ENCODE measurements at places on chromosomes 16 and 17.
A peak's percentile ranks its signal among the peaks of the same experiment; 100 is the strongest.

DNA sequence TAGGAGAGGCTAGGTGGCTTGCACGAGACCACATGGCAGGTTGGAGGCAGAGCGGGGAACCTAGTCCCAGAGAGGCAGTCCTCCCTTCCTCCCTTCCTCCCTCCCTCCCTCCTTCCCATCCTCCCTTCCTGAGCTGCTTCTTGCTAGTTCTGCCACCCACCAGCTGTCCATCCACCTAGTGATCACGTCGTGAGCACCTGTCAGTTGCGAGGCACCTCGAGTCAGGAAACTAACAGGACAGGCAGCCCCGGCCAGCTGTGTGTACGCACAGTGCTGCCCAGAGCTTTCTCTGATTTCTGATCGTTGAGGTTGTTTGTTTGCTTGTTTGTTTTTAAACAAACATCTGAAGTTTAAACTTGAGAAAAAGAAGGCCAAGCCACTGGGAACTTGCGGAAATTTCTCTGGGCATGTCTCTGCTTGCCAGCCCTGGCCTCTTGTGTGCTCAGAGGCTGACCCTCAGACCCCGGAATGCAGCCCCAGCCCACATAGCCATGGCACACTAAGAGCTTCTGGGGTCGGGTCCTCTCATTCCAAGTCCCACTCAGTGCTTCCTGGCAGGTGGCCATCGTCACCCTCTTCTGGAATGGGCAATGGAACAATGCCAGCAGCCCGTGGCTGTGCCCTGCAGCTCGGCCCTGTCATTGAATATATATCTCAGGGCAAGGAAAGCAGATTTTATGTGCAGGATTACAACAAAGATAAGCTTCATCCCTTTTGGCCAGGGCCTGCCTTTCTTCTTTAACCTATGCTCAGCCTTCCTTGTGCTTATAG lies 174.0 kb downstream of the KATNIP start:
- no peak for DNase-seq

GRCh38 chr16:2473999-2474876 lies 689 bp upstream of the TBC1D24 start:
- peak; percentile 61 for DNase-seq

GRCh38 chr17:46044989-46045388 lies 45.9 kb downstream of the STH start:
- DNase-seq, result no peak

- DNase-seq, result no peak
Observed at GRCh38 chr17:3663102-3664011, 5.0 kb downstream of the TAX1BP3 start.

- no peak for DNase-seq
Observed at GRCh38 chr16:71963125-71963875, 36.9 kb downstream of the PKD1L3 start.

DNA sequence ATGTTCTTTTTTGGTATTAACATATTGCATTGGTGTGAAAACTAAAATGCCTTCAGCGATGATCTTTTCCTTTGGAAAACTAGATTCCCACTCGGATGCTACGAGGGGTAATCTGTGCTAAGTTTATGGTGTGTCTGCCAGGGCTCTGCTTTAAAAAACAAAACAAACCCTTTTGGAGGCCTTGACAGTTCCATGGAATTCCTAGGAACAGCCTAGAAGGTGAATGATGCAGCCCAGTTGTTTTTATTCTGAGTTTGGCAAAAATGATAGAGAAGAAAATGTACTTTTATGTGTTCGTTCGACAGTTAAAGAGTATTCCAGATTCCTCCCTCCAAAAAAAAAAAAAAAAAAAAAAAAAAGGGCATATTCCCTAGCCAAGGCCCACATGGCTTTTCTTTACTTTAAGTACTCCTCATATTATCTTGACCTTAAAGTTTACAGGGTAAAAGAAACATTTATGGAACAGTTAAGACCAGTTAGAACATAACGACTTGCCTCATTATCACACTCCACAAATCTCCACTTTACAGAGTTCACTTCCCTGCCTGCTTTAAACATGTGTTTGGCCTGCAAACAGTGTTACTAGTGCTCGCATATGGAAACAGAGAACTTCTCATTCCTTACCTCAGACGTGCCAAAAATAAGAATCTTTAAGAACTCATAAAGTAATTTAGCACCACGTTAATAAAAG lies 159.1 kb downstream of the WWOX start:
- DNase-seq, result no peak

DNA sequence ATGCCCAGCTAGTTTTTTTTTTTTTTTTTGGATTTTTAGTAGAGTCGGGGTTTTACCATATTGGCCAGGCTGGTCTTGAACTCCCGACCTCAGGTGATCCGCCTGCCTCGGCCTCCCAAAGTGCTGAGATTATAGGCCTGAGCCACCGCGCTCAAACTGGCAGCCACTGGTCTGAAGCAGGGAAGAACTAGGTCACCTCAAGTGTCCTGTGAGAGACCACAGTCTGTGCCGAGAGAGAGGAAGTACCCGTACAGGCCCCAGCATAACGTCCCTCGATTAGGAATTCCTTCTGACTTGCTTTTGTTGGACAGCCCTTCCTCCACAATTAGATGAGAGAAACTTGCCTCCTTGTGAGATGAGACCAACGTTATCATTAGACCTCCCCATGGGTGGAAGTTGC lies 13.7 kb upstream of the CD300E start:
- no peak for DNase-seq

DNA sequence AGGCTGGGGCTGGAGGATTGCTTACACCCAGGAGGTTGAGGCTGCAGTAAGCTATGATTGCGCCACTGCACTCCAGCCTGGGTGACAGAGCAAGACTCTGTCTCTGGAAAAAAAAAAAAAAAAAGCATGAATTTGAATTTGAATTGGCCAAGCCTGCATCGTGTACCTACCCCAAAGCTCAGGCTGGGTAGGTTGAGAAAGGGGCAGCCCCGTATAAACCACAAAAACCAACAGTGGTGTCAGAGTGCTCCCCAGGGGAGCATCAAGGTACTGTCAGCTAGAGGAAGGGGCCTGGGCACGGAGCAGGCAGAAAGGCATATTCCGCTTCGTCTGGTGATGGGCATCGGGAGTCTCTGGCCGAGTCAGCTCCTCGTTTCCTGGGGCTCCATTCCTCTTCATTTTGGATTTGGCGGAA lies 40.9 kb downstream of the RAP1GAP2 start:
- DNase-seq, result no peak

DNA sequence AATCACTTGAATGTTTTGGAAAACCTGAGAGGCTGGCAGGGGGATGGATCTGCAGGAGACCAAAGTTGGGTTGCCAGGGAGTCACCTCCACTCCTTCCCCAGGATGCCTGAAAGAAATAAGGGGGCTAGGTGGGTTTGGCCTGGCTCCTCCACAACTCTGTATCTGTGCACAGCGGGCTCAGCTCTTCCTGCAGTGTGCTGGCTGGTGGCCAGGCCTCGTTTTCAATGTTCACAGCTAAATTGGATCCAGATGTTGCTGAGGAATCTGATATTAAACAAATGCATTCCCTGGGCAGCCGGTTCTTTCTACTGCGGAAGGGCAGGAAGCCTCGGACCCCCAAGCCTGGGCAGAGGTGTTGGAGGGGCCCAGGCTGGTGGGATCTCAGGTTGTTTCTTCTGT lies 106.2 kb downstream of the N4BP1 start:
- no peak for DNase-seq

- peak; percentile 64 for DNase-seq
Observed at GRCh38 chr17:68011199-68011665, 15.0 kb upstream of the C17orf58 start.

DNA sequence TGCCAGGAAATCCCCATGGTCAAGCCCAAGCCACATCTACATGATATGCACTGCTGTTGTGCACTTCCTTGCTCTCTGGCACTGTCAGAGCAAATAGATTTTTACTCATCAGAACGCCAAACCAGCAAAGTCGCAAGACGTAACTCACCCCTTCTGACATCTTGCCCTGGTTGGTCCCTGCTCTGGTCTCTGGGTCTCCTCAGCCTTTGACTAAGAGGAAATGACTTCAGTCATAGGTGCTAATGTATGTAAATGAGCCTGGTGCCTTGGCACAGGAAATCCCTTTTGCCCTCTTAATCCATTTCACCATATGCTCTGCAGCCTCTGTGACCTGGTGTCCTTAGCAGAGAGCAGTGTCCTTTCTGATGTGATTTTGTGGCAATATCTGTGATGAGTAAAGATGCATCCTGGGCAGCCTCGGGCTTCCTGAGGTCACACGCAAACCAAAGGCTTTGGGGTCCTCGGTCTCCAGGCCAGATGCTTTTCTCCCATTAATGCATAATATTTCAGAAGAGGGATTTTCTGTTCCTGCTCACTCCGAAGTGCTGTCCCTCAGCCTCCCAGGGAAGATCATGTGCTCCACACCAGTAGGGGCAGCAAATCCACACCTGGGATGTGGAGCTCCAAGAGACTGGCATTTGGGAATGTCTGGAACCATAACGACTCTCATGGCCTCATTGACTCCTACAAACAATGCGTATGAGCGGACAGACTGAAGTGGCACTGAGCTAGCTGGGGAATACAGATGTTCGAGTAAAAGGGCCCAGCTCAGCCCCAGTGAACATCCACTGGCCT lies 66.9 kb downstream of the GP2 start:
- no peak for DNase-seq

- peak; percentile 89 for DNase-seq
Observed at GRCh38 chr17:74864866-74865395, 5.2 kb upstream of the GRIN2C start.

- DNase-seq, result no peak
Observed at GRCh38 chr17:17516941-17517720, 20.9 kb upstream of the RASD1 start.

- no peak for DNase-seq
Observed at GRCh38 chr16:31414706-31415105, 13.5 kb downstream of the COX6A2 start.

- DNase-seq, result no peak
Observed at GRCh38 chr17:17358060-17358751, 55.0 kb downstream of the NT5M start.

DNA sequence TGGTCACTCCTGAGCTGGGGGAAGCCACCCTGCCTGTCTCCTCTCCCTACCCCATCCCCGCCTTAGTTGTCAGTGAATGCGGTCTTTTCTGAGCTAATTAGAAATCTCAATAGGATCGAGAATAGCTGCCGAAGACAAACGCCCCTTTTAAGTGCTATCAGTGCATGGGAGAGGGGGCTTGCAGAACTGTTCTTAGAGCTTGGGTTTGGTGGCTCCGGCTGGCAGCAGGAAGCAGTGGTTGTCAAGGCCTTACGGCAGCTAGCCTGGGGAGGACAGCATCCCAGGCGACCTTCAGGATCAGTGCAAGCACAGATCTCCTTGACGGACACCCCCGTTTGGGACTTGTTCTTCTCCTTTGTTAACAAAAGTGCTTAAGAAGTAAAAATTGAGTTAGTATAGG lies 195.1 kb downstream of the CCDC182 start:
- no peak for DNase-seq

- no peak for DNase-seq
Observed at GRCh38 chr17:61280338-61280737, 119.3 kb upstream of the TBX2 start.

DNA sequence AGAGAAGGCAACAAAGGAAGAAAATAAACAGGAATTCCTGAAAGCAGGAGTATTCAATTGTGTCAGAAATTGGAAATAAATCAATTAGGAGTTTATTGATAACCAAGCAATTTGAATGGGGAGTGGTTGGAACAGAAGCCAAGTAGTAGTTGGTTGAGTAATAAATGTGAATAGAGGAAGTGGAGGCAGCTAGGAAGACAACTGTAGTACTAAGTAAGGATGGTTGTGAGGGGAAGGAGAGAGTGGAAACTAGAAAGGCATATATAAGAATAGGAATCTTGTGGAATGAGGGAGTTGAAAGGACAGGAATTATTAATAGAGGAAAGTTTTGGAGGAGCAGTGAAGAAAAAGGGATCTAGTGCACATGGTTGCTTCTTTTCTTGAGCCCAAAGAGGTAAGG lies 34.4 kb downstream of the NFAT5 start:
- no peak for DNase-seq

DNA sequence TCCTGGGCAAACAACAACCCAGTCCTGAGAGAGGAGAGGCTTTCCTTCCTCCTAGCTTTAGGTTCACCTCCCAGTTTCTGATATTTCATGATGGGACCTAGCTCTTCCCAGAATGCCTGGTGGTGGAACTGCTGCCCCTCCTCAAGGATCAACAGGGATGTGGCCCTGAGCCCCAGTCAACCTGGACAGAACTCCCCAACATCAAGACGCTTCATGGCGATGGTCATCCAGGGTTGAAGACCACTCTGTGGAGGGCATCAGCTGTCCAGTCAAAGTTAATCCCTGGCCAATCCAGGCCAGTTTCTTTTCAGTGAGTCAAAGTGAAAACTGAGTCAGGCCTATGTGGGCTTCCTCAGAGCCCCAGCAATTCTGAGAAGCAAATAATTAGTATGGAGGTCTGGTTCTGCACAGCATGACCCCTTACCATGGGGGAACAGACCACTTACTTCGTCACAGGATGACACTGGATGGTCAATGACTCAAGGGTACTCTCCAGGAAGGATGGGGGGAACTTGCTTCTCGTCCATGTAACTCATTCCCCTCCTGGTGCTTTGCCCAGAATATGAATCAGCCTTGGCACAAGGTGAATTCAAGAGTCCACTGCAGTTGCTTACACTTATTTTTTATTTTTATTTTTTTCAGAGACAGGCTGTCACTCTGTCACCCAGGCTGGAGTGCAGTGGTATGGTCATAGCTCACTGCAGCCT lies 14.7 kb upstream of the XYLT2 start:
- no peak for DNase-seq

- DNase-seq, result no peak
Observed at GRCh38 chr17:18968345-18968744, 16.4 kb downstream of the SLC5A10 start.

GRCh38 chr17:32007463-32008298 lies 498 bp downstream of the LRRC37B start:
- no peak for DNase-seq

DNA sequence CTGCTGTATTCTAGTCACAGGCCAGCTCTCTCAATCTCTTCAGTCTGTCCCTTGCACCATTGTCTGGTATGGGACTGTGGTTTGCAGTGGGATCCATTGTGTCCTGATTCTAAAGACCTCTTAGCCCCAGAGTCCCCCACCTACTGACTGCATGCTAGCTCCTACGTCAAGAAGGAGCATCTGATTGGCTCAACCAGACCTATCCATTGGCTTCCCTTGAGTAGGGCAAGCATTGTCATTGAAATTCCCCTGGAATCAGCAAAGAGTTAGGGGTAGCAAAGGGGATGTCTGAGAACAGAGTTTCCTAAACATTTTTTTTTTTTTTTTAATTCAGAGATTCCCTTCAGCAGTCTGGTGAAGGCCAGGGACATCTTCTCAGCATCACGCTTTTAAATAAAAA lies 175.3 kb upstream of the MPHOSPH6 start:
- no peak for DNase-seq

DNA sequence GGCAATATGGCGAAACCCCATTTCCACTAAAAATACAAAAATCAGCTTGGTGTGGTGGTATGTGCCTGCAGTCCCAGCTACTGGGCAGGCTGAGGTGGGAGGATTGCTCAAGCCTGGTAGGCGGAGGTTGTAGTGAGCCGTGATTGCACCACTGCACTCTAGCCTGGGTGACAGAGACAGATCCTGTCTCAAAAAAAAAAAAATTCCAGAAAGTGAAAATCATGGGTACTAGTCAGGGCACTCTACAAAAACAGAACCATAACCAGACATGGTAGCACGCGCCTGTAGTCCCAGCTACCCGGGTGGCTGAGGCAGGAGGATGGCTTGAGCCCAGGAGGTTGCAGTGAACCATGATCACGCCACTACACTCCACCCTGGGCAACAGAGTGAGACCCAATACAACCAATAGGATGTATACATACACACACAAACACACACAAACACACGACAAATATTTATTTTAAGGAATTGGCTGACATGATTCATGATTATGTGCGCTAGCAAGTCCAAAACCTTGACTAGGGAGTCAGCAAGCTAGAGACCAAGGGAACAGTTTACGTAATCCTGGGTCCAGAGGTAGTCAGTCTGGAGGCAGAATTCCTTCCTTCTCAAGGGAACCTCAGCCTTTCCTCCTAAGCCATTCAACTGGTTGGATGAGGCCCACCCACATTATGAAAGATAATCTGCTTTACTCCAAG lies 11.6 kb upstream of the GP1BA start:
- DNase-seq, result no peak
